CD4-positive, alpha-beta T cell treated with Interleukin-12 subunit alpha and Interleukin-12 subunit beta, for 1 hour (primary cell): ENCODE measurements at places on chromosomes 2 and 18.

- DNase-seq: no peak
Observed at GRCh38 chr18:50842846-50843245, 23.0 kb upstream of the MRO start.

GRCh38 chr18:48292229-48292628 lies 117.0 kb downstream of the ZBTB7C start:
- no peak for DNase-seq

GRCh38 chr2:119592436-119592835 lies 48.2 kb downstream of the CFAP221 start:
- DNase-seq: no peak

DNA sequence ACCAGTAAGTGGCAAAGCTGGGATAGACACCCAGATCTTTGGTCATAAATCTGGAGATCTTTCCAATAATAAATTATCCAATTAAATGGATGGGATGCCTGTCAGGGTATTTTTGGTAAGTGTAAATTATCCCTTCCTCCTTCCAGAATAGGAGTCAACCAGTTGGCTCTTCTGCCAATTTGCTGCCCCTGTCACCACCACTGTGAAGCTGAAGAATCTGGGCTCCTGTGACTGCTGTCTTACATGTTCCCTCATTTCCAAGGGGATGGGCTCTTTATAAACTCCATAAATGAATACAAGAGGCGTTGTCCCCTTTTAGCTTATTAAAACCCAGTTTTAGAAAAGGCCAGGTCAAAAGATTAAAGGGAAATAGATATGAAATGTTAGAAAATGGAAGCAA lies 17.8 kb upstream of the BMP10 start:
- DNase-seq: no peak

- DNase-seq: no peak
Observed at GRCh38 chr2:37894047-37894446, 31.0 kb upstream of the RMDN2 start.

DNA sequence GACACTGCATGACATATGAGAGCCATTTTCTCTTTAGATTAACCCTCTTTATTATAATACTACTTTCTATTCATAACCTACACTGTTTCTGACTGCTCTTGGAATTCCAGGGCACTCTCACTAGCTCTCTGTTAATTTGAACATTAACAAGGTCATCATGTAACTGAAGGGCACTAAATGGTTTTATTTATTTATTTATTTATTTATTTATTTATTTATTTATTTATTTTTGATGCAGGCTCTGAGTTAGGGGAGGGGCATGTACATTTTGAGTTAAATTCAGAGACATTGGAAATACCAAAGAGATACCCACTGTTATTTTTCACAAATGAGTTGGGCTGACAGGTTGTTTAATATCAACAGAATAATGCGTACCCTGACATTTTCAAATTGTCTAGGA lies 1038.7 kb upstream of the NRXN1 start:
- no peak for DNase-seq

DNA sequence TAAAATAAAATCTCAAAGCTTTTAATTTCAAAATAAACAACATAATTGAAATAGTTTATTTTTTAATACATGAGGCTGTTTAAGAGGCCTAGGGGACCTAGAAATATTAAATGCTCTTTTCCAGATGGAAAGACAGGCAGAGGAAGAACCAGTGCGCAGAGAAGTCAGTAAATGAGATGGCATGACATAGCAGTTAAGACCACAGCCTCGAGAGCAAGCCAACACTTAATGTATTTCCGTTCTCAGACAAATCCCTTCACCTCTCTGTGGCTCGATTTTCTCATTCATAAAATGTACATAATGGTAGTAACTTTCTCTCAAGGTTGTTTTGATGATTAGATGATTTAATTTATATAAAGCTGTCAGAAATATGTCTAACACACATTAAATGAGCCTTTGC lies 405.1 kb upstream of the CWC22 start:
- DNase-seq: no peak

DNA sequence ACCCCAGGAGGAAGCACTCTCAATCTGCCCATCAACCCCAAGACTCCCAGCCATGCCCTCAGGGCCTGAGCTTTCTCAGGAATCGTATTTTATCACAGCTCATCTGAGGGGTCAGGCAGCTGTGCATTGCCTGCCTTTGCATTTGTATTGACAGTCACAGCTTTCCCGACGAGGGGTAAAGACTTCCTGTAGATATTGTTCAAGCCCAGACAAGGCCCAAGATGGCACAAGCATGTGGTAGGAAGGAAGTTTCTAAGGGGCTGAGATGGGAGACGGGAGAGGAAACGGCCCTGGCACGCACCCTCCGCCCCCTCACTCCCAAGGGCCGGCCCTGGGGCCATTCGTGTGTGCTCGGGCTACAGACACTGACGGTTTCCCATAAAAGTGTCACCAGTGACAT lies 34.2 kb upstream of the PRLH start:
- DNase-seq: no peak

DNA sequence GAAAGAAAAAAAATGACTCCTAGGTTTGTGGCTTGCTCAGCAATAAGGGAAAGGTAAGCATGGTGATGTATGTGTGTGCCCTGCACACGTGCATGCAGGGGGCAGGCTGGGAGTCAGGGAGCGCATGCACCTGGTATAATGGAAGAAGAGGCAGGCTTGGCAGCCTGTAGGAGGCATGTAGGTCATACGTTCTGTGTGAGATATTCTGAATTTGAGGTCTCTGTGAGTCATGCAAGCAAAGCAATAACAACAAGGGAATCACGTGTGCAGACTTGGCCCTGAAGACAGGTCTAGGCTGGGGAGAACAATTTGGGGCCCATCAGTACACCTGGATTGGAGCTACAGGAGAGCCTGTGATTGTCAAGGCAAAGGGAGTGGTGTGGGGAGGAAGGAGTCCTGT lies 94.5 kb upstream of the TTC39C start:
- no peak for DNase-seq

- no peak for DNase-seq
Observed at GRCh38 chr2:207281436-207281835, 115.7 kb upstream of the KLF7 start.

- no peak for DNase-seq
Observed at GRCh38 chr2:172533687-172534086, 22.2 kb upstream of the PDK1 start.

DNA sequence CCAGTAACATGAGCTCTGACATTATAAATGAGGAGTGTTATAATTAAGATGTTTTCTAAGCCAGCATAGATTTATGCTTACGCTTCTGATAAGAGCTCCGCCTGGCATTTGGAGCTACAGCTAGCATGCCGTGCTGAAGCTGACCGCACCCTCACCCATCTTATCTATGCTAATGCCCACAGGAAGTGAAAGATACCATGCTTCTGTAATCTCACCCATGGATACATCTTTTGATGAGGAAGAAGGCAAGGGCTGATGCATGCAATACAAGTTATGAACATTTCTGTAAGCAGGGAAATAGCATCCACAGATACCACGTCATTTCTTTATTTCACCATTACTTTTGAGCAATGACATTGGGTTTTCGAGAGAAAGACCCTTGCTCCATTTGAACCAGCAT lies 82.3 kb downstream of the ARL4C start:
- no peak for DNase-seq

DNA sequence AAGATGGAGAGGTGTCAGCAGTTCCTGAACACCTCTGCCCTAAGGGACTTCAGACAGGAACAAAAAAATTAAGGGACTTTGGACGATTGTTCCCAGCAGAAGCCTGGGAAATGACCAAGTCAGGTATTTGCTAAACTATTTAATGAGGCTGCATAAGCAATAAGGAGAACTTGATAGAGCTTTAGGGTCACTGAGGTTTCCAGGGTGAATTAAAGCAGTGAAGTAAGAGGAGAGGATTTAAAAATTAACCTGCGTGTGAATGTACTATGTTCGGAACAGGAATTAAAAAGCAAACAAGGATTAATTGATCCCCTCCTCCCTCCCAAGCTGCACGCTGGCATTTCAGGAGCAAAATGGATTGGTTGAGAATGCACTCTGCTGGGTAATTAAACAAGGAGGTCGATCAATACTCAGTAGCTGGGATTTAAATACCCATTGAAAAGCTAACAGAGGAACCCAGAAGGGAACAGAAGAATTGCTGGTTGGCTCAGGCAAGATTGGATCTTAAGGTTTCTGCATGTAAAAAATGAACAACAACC lies 157.2 kb downstream of the RNF152 start:
- no peak for DNase-seq
